ENCODE measurements at places on chromosomes 1 and 21.

DNA sequence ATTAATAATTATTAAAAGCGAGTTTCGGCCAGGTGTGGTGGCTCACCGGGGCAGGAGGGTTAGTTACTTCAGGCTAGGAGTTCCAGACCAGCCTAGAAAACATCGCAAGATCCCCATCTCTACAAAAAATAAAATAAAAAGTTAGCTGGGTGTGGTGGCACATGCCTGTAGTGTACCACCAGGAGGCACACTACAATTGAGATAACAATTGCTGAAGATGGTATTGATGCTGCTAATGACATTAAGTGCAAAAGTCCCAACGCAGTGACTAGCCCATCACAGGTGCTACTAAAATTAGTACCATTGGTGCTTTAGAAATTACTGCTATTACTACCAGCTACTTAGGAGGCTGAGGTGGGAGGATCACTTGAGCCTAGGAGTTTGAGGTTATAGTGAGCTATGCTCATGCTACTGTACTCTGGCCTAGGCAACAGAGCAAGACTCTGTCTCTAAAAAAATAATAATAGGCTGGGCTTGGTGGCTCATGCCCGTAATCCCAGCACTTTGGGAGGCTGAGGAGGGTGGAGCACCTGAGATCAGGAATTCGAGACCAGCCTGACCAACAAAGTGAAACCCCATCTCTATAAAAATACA is 156.6 kb downstream of the GREM2 start:
- no peak for DNase-seq

DNA sequence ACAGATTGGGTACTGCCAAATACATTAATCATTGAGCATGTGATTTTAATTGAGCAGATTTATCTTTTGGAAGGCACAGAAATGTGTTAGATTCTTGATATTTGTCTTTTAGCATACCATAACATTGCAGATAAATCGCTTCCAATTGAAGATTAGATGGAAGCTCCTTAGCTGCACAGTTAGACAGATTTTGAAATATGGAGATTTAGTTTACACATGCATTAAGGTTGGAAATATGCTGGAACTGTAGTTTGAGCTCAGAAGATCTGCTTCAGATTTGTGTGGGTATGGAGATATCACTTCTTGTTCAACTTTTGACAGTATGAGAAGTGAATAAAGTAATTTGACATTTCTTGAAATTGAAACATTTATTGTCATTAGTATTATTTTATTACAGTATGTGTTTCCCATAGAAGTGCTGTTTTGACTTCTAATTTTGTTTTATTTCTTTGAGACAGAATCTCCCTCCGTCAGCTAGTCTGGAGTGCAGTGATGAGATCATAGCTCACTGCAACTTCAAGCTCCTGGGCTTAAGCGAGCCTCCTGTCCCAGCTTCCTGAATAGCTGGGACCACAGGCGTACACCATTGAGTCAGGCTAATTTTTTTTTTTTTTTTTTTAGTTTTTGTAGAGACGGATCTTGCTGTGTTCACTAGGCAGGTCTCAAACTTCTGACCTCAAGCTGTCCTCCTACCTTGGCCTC is 29.1 kb downstream of the THRAP3 start:
- no peak for DNase-seq

- DNase-seq, result no peak
These were observed 45.8 kb downstream of the BCAR3 start for GRCh38 chr1:93635614-93636543.

DNA sequence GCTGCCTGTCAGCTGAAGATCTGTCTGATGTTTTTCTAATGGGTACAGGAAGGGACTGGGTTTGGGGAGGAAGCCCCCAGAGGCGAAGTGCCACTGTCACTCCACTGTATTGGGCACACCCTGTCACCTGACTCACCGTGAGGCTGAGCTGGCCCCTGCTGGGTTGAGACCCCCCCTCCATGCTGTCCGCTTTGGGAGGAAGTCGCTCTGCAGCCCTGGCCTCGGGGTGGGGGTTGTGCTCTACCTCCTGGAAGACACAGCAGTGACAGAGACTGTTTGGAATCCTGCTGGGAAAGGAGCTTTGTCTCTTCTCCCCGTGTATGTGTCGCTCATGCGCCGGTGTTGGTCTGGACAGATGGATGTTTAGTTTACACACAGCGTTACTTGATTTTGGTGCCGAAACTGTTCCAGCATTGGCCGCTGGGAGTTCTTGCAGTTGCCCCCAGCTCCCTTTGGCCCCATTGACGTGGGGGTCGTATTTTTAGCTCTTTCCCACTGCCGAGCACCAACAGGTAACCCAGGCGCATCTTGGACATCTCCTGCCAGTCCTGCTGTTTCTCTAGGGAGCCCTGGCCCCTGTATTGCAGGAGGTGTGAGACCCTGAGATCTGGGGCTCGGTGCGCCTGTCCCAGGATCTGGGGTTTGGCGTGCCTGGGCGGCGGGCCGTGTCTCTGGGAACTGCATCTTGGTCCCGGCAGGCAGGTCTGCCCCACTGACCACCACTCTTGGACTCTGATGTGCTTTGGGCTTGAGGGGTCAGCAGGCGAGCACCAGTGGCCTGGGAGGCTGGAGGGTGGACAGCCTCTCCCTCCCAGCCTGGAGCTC is 30.3 kb downstream of the SLX9 start:
- DNase-seq, result no peak

GRCh38 chr1:152917794-152918193 is 9.4 kb downstream of the IVL start:
- DNase-seq, result no peak

DNA sequence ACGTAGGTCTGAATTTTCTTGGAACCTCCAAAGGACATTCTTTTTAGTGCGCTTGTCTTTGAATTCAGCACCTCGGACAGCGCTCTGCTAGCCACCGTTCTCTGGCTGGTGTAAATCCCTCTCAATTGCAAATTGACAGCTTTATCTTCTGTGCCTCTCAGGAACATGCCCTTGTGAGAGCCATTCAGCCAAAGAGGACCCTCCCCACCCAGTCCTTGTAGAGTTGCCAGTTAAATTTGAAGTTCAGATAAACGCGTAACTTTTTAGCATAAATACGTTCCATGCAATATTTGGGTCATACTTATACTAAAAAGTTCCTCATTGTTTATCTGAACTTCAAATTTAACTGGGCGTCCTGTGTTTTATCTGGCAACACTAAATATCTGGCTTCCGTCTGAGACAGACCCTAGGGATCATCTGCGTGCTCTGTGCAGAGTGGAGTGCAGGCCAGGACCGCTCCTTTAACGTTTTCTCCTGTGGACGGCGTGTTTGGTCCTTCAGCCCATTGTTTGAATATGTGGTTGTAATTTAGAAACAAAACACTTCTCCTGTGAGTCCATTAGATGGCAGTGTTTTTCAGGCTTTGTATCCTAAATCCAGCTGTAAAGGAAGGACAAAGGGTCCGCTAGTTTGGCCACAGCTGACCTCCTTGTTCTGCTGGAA is 7.0 kb downstream of the KCNAB2 start:
- no peak for DNase-seq

GRCh38 chr1:154353460-154353904 is 28.2 kb downstream of the ATP8B2 start:
- DNase-seq, result no peak
